NCI-H510A treated with DMSO at 0.1 percent for 48 hours (cell line): ENCODE measurements at places on chromosomes 1 and 21.
A peak's percentile ranks its signal among the peaks of the same experiment; 100 is the strongest.

GRCh38 chr1:67338642-67339041, 31.0 kb downstream of the IL12RB2 start:
- no peak for DNase-seq

- DNase-seq: no peak
Observed at GRCh38 chr1:218931324-218931723, 242.4 kb upstream of the LYPLAL1 start.

DNA sequence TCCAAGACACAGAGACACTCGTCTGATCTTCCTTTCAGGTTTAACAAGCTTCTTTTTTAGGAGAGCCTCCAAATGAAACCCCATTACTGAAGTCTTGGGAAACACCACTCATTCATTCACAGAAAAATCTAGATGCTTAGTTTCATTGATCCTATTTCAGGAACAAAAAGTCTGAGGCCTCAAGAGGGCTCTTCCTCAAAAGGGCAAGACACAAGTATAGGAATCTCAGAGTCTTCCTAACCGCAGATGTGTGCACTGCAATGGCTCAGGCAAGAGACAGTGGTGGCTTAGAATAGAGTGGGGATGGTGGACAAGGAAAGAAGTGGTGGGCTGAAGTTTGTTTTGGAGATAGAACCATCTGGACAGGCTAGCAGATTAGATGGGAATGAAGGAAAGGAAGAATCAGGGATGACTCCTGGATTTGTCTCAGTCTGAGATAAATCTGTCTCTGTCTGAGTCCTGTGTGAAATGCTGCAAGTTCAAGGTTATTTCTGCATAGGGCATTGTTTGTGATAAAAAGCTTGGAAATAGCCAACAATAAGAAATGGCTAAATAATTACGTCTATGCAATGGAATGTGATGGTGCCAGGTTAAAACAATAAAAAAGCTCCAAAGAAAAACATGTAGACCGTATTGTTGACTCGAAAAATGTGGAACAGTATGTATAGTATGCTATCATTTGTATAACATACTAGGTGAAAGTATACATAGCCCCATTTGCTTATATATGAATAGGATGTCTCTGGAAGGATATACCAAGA, 8.9 kb upstream of the CTSE start:
- DNase-seq: no peak

DNA sequence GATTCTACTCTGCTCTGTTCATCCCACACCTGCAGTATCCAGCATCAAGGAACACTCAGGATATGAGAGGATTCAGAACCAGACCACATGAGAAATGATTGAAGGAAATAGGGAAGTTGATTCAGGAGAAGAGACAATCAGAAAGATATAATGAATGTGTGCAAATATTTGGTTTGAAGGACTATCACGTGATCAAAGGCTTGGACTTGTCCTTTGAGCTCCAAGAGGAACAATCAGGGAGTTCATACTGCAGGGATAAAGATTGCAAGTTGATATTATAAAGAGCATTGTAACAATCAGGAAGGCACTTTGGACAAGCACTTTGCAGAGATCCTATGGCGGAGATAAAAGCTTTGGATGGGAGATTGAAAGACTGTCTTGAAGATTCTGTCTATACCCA, 13.9 kb upstream of the PIGM start:
- DNase-seq: peak; percentile 6

DNA sequence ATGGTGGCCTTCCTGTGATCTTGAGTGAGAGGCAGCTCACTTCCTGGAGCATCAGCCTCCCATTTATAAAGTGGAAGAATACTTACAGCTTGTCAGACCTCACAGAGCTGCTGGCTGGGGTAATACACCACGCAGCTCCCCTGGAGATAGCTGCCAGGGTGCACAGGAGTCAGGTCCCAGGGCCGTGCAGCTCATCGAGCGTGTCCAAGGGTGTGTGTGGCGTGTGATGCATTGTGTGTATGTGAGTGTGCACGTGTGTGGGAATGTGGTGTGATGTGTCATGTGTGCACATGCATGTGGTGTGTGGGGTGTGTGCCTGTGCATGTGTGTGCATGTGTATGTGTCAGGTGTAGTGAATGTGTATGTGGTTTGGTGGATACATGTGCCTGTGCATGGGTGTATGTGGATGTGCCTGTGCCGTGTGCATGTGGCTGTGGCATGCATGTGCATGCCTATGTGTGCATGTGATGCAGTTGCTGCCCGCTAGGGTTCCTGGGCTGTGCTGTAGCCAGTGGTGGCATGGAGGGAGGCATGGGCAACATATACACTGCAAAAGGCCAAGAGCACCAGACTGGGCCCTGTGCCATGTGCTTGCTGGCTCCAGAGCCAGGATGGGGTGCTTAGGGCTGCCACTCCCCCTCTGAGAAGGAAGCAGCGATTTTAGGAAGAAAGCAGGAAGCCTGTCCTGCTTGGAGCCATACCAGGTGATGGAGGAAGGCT, 24.6 kb downstream of the WNT3A start:
- DNase-seq: no peak

- DNase-seq: no peak
Observed at GRCh38 chr1:219123036-219123435, 50.6 kb upstream of the LYPLAL1 start.

DNA sequence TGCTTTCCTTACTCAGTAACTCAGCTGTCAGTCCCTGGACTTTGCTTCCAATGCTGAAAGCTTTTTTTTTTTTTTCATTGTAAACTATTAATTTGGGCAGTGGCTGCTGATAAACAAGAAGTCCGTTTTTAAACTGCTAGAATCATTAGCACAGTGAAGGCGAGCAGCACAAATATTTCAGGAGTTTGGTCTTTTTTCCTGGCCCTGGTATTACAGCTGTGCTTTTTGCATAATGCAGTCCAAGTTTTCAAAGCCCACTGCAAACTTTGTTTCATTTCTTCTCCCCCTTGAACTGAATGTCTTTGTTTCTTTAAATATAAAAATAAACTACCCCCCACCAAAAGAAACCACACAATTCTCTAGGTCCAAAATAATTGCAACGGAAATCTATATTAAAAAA, 6.6 kb downstream of the GLIS1 start:
- no peak for DNase-seq

DNA sequence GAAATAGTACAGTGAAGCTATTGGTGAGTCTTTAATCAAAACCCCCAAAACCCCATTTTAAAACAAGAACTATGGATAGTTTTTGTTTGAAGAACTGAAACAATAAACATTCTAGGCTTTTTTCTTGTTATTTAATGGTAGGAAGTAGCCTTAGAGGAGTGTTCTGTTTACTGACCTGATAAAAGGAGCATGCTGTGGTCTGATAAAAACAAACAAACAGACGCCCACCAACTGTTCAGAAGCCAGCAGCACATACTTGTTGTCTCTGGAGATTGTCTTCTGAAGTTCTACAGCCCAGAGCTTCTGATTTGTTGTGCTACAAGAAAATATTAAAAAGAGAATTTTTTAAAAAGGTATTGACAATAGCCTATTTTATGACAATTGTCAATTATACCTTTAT, 54.1 kb upstream of the CFAP298 start:
- no peak for DNase-seq

DNA sequence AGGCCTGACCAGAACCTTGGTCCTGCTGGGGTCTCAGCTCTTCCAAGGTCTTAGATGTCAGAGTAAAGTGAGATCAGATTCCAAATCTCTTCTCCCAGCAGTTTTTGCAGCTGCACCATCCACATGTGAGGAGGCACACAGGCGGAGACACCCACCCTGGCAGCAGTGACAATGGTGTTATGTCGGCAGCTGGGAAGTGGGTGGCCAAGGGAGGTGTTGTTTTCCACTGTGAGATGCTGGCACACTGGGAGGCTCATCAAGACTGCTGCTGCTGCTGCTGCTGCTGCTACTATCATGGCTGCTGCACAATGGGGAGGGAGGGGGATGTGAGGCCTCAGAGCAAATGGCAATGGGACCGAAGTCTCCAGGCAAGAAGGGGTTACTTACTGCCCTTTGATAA, 23.6 kb downstream of the CAMK2N1 start:
- no peak for DNase-seq

DNA sequence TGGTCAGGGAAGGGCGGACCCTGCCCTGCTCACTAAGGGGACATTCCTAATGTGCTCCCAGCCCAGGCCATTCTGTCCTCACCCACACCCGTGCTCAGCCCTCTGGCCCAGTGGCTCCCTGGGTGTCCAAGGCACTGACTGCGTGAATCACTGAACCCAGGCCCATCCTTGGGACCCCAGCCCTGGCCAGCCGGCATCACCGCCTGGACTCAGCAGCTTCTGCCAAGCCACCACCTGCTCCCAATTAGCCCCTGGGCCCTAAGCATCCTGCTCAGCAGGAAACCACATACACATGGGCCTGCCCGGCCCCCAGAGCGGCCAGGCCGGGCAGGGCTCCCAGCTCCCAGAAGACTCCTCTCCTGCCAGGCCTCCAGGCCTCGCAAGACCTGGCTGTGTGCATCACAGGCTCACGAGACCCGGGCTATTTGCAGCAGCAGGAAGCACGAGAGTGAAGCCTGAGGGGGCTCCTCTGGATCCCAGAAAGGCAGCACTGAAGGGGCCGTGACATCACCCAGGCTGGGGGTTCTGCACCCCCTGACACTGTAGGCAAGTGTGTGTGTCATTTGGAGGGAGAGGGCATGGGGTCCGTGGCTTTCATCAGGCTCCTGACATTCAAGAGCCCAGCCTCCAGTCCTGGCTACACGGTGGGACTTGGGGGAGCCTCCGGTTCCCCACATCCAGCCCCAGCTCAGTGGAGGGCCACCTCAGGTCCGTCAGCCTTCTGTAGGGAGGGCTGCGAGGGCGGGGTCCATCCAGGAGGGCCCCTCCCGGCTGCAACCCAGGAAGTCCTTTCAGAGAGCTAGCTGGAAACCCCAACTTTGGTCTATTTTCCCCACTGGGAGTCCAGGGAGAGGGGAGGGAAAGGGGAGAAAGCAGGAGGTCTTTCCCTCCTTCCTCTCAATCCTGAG, 1.6 kb downstream of the MFAP2 start:
- DNase-seq: no peak

DNA sequence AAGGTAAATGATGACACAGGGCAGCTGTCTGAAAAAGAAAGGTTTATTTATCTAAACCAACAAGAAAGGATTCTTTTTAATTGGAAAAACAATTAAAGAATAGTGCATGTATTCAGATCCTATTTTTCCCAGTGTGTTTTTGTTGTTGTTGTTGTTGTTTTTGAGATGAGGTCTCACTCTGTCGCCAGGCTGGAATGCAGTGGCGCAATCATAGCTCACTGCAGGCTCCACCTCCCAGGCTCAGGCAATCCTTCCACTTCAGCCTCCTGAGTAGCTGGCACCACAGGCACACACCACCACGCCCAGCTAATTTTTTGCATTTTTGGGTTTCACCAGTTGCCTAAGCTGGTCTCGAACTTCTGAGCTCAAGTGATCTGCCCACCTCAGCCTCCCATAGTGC, 22.1 kb downstream of the NEK2 start:
- no peak for DNase-seq

GRCh38 chr1:207644166-207644851, 624 bp upstream of the CR1L start:
- DNase-seq: no peak

DNA sequence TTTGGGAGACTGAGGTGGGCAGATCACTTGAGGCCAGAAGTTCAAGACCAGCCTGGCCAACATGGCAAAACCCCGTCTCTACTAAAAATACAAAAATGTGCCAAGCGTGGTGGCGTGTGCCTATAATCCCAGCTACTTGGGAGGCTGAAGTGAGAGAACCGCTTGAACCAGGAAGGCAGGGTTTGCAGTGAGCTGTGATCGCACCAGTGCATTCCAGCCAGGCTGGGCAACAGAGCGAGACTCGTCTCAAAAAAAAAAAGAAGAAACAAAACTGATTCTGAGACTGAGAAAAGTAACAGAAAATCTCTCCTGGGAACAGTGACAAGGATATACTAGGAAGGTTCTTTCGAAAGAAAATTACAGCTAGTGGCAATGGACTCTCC, 20.9 kb downstream of the USP48 start:
- DNase-seq: no peak

- no peak for DNase-seq
Observed at GRCh38 chr1:59601041-59601441, 213.7 kb upstream of the HOOK1 start.

DNA sequence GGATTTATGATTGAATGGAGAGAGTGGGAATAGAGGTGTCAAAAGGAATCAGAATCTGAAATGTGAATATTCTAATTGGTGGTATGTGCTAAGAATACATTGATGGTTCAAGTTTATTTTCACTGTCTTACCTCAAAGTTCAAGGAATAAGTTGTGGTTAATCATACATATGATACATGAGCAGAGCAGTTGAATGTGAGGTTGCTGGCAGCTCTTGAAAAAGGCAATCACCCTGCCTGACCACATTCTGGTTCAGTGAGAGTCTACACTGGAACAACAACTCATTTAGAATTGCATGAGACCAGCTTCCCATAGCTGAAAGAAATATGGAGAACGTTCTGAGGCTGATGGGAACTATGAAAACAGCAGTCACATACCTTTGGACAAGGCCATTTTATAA, 68.3 kb upstream of the ARHGAP29 start:
- DNase-seq: no peak

- no peak for DNase-seq
Observed at GRCh38 chr1:109654519-109654918, 1.4 kb upstream of the GSTM4 start.

GRCh38 chr21:38264571-38264970, 7.8 kb downstream of the KCNJ15 start:
- no peak for DNase-seq

- no peak for DNase-seq
Observed at GRCh38 chr1:7664147-7664892, 106.8 kb upstream of the VAMP3 start.

DNA sequence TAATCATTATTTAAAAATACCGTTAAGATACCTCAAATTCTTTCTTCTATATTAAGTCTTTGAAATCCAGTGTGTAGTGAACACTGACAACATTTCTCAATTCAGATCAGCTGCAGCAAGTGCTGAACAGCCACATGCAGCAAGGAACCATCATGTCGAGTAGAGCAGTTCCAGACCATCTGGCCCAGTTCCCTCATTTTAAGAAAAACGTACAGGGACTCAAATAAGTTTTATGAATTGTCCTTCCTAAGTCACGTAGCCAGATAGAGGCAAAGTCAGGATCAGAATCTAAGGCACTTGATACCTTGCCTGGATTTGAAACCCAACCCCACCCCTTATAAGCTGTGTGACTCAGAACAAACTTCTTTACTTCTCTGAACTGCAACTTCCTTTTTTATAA, 132.4 kb downstream of the PROX1 start:
- DNase-seq: no peak

DNA sequence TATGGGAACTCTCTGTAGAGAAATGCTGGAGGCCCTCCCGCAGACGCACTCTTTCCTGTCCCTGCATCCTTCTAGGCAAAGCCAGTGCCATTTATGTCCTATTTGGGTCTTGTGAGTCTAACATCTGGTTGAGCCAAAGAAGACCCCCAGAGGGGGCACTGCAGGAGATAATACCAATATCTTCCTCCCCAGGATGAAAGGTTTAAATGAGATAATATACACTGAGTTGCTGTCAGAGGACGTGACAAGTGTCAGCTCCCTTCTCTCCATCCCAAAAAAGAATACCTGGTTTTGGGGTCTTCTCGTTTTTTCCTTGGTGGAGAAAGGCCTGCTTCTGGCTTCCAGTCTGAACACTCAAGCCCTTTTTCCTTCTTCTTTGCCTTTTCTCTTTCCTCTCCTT, 7.6 kb downstream of the TCEA3 start:
- no peak for DNase-seq
